Activated CD8-positive, alpha-beta memory T cell treated with anti-CD3 and anti-CD28 coated beads, Interleukin-2, amount 50 U/mL, for 4 hours (primary cell): ENCODE measurements at places on chromosomes 2 and 18.

GRCh38 chr2:106800976-106801655 lies 84.9 kb downstream of the ST6GAL2 start:
- no peak for DNase-seq

GRCh38 chr2:176854062-176854461 lies 358.5 kb upstream of the HNRNPA3 start:
- DNase-seq, result no peak

DNA sequence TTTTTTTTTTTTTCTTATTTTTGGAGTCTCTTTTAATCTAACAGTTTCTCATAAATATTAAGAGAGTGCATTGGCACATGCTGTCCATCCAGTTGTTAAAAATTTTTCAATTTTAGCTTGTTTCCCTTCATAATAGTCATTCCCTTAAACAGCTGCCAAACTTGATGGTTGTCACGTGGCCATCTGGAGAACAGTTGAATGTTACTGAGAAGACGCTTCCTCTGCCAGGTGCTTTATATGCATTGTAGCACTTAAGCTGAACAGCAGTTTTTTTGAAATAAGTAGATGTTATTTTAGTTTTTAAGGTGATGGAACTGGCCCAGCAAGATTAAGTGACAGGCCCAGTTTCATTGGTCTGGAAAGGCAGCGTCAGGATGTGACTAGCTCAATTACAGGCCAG lies 3.3 kb downstream of the SMARCAL1 start:
- no peak for DNase-seq

- DNase-seq, result peak; percentile 24
Observed at GRCh38 chr2:73112026-73112912, 479 bp downstream of the RAB11FIP5 start.

GRCh38 chr2:234676109-234676782 lies 179.4 kb upstream of the ARL4C start:
- DNase-seq, result no peak

GRCh38 chr2:40584432-40584831 lies 132.5 kb upstream of the SLC8A1 start:
- DNase-seq, result no peak

DNA sequence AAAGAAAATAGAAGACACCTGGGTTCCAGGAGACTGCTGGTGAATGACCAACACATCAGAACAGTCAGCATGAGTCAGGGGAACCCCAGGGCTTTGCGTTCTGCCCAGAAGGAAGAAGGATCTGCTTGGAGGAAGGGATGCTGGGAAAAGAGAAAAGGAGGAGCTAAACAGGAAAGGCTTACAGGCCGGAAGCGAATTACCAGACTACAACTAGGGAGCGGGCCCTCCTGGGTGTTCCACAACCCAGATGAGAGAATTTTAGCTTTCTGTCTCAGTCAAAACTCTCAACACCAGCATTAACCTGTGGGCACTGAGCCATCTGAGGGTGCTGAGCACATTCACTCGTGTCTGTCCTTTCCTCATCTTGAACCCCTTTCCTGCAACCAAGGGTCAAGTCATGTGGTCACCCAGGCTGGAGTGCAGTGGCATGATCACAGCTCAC lies 19.2 kb downstream of the CDC42EP3 start:
- DNase-seq, result no peak

- peak; percentile 11 for DNase-seq
Observed at GRCh38 chr18:79531386-79531785, 135.7 kb downstream of the NFATC1 start.

DNA sequence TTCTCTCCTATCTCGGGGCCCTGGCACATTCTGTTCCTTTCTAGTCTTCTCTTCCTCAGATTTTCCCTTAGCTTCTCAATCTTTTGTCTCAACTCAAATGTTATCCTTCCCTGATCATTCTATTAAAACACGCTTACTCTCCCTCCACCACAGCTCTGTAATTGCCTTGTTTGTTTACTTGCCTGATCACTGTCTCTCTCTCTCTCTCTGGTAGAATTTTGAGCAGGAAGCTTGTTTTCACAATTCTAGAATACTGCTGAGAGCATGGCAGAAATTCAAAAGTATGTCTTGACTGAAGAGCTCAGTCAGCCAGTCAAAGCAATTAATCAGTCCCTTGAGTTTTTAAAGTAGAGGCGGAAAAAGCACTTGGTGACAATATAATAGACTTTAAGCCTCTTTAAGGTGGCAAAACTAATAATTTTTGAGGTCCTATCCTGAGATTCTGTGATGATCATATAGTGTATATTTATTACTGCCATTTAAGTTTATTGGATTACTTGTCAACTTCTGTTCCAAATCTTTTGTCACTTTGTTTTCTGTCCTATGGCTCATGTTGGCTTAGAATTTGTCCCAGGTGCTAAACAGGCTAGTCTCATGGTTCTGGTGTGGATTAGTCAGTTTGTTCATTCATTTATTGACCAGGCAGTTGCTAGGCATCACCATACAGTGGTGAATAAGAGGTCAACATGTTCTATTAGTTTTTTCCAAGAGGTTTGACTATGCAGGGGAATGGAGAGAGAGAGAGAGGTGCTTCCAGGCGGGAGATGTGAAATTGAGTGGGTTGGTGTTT lies 2.3 kb downstream of the PSMD1 start:
- no peak for DNase-seq

DNA sequence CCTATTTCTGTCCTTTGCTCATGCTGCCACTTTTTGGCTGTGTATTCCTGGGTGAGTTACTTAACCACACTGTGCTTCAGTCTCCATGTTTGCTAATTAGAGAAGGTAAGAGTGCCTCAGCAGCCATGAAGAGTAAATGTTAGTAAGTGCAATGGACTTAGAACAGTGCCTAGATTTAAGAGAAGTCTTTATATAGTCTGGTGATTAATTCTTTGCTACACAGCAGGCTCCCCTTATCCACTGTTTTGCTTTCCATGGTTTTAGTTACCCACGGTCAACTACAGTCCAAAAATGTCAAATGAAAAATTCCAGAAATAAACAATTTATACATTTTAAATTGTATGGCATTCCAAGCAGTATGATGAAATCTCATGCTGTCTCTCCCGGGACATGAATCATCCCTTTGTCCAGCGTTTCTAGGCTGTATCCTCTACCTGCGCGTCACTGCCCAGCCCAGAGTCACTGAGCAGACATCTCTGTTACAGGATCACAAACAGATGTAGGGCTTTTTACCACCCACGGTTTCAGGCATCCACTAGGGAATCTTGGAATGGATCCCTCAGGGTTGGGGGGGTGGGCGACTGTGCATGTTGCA lies 91.0 kb downstream of the CTIF start:
- DNase-seq, result no peak

GRCh38 chr2:567865-568638 lies 109.2 kb downstream of the TMEM18 start:
- no peak for DNase-seq

DNA sequence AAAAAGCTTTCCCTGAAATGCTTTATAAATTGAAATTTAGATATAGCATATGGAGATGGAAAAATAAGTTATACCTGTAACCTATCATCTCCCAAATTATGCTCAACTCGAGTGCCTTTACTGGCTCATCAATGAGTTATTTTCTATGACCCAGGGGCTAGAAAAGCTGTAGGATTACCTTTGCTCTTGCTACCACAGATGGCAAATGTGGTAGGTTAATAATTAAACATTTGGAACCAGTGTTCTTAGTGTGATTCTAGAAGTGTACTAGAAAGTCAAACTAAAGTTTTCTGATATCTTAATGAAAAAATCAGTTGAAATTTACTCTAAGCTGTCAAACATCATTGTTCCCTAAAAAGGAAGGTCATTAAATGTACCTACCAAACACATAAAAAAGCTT lies 22.5 kb downstream of the ALS2 start:
- DNase-seq, result no peak

DNA sequence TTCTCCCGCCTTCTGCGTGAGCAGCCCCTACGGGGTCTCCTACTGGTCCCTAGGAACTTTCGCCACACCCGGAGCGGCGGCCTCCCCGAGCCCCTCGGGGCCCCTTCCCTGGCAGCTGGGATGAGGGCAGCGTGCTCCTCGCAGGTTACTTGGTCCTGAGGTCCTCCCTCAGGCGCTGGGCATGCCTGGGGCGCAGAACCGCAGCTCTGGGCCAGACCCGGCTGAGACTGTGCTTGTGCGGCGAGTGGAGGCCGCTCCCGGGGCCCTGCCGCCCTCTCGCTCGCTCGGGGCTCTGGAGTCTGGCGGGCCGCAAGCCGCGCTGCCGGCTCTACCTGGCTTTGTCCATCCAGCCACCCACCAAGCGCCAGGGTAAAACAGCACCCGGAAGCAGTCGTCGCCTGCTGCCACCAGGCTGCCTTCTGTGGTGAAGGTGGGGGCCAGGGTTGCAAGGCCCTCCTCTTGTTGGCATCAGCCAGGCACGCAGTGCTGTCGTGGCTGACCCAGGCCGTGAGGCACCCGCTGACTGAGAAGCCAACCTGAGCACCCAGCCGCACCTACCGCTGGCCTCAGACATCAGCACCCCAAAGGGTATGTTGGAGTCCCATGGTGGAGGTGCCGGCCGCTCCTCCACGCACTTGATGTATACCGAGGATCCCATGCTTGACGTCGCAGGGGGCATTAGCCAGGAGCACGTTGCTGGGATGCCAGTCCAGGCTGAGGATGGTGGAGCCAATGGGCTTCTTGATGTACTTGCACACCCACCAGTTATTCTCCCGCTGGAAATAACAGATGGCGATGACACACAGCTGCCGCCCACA lies 46.1 kb upstream of the PTH2R start:
- DNase-seq, result no peak

- no peak for DNase-seq
Observed at GRCh38 chr2:193240752-193241151, 1046.0 kb upstream of the TMEFF2 start.

DNA sequence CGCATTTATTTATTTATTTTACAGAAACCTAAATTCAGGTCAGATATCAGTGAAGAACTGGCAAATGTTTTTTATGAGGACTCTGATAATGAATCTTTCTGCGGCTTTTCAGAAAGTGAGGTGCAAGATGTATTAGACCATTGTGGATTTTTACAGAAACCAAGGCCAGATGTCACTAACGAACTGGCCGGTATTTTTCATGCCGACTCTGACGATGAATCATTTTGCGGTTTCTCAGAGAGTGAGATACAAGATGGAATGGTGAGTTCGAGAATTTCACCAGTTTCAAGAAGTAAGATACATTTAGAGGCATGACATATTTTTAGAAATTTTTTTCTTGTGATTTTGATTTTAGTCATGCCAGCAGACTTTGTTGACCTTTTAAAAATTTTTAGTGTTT lies 4.6 kb downstream of the CDCA7 start:
- DNase-seq, result no peak

- DNase-seq, result no peak
Observed at GRCh38 chr18:59660786-59661743, 36.2 kb downstream of the CCBE1 start.

GRCh38 chr2:70173520-70173919 lies 17.3 kb downstream of the C2orf42 start:
- DNase-seq, result no peak

DNA sequence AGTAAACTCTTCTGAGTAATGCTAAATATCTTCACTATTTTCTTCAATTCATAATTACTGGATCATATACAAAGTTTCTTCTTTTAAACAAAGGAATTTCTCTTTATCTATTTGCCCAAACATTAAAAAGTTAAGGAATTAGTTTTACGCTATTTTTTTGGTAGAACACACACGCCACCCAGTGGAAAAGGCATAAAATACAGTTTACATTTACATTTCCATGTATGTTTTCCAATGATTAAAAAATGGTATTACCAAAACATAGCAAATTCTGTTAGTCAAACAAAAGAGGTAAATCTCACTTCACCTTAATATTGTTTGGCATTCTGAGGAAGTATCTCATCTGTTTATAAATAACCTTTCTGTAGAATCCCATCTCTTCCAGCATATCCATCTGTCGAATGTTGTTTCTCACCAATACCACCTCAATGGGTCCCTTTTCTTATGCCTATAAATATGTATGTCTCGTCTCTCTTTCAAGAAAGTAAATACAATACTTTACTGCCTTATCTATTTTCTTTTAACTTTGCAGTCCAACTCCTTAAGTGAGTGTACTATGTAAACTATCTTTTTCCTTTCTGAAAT lies 7.2 kb downstream of the BOLL start:
- DNase-seq, result peak; percentile 21

DNA sequence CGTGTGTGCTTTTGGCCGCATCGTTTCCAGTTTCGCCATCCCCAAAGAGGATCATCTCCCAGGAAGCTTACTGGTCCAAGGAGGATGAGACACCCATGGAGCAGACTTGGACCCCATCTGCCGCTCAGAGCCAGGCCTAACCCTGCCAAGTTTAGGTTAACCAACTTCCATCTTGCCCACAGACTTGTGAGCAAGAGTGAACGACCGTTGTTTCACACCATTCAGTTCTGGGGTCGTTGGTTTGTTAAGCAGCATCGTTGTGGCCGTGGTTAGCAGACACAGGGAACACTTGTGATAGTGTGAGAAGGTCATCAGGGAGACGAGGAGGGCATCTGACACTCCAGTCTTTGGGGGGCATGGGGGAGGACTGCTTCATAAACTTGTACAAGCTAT lies 15.1 kb downstream of the IL1R2 start:
- no peak for DNase-seq

DNA sequence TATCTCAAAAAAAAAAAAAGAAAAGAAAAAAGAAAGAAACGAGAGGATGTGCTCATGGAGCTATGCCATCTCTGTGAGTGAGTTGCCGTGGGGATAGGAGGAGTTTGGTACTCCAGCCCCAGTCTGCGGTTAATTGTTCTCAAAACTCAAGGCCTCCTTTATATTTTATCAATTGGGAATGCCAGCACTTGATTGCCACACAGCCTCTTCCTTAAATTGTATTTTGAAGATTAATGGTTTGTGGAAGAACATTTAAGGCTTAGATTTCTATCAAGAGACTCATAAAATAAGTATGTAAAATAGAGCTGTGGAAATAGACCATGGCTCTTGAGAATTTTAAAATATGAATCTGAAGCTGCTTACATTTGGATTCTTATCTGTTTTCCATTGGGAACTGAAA lies 29.8 kb downstream of the KCNE4 start:
- DNase-seq, result no peak

GRCh38 chr2:84925336-84925723 lies 19.9 kb downstream of the TMSB10 start:
- no peak for DNase-seq

DNA sequence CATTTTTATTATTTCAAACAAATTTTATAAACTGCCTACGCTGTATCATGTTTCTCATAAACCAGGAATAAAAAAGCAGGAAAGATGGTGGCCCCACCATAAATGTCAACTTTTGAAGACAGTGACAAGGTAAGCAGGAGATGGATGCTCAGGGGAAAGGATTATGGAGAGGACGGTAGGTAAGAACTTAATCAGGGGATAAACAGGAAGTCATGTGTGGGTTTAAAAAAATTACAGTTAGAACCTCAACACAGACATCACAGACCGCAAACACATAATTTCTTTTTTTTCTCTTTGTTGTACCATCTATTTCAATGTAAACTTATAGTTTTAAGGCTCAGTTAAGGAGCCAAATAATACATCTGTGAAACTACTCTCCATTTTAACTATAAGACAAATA lies 575.2 kb upstream of the SLC8A1 start:
- no peak for DNase-seq

DNA sequence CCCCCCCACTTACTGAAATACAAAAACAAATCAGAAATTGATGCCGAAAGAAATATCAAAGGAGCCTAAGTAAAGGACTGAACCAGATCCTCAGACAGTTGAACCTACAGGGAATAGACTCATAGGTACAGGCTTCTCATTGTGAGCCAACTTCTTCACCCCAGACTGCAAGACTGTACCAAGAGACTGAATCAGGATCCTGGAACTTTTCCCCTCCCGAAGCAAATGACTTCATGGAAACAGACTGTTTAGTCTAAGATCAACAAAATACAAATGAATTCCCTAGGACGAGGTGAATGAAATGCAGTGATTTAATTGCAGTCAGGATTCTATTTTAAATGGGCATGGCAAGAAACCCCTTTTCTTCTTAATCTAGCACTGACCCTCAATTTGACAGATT lies 53.6 kb upstream of the RNF152 start:
- no peak for DNase-seq

GRCh38 chr2:231622963-231623362 lies 30.3 kb downstream of the TEX44 start:
- DNase-seq, result no peak
